ENCODE measurements at places on chromosomes 3 and 15.

- no peak for DNase-seq
Measured at GRCh38 chr3:167602041-167602440, 51.7 kb downstream of the WDR49 start.

GRCh38 chr15:35627696-35628095 is 81.7 kb upstream of the DPH6 start:
- DNase-seq = no peak

DNA sequence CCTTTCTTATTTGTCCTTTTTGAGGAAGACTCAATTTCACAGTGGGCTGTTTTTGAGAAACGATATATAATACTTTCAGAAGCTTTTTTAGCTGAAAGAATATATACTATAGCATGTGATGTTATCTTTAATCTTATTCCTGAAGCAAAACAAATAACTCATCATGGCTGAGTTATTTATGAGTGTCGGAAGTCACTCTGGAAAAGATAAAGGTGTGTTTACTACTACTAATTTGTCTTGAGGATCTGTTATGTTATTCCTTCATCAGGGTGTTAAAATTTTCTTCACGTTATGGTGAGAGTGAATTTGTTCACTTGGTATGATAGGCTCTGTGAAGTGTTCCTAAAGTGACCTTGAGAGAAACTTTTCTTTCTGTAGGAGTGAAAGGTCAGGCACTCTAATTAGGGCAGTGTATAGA is 4.7 kb downstream of the TCF12 start:
- DNase-seq = no peak

DNA sequence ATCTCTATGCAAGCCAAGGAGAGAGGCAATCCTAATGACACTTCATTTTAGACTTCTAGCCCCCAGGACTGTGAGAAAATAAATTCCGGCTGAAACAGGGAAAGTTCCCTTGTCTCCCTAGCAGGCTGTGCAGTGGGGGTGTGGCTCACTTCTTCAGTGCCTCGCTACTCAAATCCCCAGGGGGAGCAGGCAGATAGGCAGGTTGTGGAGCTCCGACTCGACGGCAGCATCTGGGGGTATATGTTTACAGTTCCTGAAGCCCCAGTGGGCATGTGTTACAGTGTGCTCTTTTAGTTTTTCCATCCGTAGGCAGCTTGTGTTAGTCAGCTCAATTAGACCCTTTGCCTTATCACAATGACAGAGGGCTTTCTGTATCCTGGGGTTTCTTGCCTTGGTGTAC is 836.5 kb downstream of the PDCD6IP start:
- DNase-seq = no peak

- DNase-seq = no peak
Measured at GRCh38 chr3:40745381-40746106, 220.8 kb downstream of the ZNF621 start.

- DNase-seq = no peak
Measured at GRCh38 chr3:32428092-32429068, 36.7 kb downstream of the CMTM7 start.

DNA sequence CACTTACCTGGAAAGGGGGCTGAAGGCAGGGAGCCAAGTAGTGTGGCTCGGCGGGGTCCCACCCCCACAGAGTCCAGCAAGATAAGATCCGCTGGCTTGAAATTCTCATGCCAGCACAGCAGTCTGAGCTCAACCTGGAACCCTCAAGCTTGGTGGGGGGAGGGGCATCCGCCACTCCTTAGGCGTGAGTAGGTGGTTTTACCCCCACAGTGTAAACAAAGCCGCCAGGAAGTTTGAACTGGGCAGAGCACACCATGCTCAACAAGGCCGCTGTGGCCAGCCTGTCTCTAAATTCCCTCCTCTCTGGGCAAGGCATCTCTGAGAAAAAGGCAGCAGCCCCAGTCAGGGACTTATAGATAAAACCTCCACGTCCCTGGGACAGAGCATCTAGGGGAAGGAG is 156.3 kb downstream of the KBTBD8 start:
- DNase-seq = no peak

- no peak for DNase-seq
Measured at GRCh38 chr15:63218100-63218808, 28.8 kb downstream of the RAB8B start.

DNA sequence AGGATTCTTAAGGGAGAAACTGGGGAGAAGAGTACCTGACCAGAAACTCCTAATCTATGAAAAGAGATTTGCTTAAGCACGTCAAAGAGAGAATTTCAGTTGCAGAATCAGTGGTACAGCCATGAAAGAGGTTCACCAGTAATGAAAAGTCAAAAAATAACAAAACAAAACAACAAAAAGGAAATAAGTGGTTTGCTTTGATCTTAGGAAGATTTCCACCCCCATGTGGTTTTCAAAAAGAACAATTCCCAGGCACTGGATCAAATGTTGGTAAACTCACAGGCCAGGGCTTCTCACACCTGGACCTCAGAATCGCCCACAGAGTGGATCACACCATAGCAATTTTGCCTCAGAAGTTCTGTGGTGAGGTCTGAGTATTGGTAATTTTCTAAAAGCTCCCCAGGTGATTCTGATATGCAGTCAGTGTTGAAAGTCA is 67.5 kb downstream of the TMEM39A start:
- no peak for DNase-seq

DNA sequence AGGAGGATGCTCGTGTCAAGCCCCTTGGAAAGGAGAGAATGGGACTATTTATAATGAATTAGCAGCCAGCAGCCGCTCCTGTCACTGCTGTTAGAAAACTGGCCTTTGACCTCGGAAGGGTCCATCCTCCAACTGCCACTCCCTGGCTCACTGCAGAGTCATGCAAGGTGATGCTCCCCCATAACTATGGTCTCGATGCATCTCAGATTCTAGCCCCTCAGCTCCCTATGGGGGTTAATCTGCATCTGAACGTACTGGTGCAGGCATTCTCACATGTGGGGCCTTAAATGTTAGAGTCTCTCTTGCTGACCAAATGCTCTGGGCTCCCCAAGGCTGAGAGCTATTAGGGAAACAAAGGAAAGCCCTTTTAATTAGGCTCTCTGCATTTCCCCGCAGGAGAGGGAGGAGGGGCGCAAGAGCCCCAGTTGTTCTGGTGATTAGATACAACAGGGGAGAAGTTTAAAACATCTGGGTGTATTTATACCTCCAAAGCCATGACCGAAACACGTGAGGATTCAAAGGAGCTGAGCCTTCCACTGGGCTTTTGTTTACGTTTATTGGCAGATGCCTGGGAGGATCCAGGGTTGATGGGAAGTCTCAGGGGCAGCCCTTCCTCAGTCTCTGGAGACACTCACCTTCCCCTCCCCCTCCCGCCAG is 182.5 kb downstream of the OPA1 start:
- DNase-seq = no peak

DNA sequence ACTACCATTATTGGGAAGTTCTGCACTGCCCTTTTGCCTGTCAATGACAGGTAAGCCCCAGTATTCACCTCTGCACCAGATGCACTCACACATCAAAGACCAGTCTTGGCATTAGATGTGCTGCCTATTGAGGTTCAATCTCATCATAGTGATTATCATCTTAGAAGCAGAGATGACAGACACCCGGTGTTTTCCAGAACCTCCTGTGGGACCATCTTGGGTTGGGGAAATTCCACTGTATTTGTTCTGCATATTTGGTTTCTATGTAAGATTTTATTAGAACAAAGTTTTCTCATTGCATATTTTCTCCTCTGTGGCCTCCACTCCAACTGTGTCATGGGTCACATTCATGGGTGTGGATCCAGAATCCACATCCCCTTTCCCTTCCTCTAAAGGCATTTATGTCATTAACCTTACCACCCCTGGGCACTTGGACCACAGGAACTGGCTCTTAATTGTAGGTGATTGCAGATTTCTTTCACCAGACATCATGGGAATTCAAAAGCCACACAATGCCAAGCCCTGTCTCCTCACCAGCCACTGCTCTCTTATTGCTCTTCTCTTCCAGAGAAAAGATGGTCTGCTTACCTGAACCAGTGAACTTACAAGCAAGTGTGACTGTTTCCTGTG is 31.2 kb downstream of the PLA1A start:
- no peak for DNase-seq

DNA sequence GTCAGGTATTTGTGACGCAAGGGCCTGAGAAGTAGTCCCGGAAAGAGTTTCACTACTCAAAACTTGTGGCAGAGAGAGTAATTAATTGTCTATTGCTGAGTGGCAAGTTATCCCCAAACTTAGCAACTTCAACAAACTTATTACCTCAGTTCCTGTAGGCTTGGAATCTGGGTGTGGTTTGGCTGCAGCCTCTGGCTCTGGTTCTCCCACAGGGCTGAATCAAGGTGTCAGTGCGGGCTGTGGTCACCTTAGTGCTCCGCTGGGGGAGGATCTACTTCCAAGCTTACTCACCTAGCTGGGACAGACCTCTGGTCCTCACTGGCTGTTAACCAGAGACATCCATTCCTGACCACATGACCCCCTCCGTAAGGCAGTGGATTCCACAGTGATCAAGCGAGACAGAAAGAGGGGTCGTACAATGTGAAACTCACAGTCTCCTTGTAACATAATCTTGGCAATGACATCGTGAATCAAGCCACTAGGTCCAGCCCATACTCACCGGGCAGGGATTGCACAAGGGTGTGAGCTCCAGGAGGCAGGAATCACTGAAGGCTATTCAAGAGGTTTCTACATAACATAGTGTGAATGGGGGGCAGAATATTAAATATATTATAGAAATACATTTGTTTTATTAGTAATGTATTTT is 138.3 kb downstream of the RYR3 start:
- no peak for DNase-seq

DNA sequence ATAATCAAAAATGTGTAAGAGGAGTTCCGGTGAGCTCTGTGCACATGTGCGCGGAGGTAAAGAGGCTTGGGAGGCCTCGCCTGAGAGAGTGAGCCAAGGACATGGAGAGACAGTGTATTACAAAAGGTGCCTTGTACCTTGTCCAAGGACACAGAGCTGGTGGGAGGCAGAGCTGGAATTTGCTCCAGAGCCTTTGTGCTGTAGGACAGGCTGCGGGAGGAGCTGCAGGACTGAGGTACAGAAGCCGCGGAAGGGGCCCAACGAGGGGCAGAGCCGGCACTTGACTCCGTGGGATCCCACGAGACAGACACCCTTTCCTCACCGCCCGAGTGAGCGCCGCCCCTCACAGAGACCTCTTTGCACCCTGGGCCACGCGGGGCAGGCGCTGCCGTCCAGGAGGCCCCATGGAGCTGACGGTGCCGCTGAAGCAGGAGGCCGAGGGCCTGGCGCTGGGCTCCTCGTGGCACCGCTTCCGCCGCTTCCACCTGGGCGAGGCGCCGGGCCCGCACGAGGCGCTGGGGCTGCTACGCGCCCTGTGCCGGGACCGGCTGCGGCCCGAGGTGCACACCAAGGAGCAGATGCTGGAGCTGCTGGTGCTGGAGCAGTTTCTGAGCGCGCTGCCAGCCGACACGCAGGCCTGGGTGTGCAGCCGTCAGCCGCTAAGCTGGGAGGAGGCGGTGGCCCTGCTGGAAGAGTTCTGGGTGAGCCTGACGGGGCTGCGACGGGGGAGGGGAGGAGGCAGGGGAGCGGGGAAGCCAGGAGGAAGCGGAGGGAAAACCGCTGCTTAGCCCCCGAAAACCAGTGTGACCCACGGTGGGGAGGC is 68.7 kb downstream of the SLTM start:
- DNase-seq = no peak

- DNase-seq = no peak
Measured at GRCh38 chr3:141623691-141624090, 114.4 kb upstream of the RNF7 start.

DNA sequence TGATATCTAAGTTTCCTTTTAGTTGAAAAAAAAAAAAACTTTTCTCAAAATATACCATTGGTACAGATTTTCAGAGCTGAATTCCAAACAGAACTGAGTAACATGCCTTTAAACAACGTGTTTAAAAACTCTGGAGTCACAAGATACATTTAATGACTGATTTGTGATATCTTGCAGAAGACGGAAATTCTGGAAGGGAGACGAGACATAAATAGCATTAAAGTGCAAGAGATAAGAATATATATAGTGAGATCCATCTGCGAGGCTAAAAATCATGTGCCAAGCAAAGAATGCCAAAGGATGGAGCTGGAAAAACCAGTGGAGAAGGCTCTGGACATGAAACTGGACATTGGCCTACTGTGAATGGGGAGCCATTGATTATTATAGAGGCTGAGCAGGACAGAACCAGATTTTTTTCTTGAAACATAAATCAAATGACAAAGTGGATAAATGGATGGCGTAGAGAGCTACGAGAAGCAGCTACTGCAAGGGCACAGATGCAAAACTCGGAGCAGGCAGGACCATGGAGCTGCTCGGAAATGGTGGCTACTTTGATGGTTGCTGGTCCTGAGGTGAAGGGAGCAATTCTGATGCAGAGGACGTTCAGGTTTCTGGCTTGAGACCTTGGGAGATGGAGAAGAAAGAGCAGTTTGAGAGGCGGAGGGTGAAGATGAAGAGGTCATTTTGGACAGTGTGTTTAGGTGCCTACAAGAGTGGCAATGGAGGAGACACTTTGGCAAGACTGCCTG is 88.8 kb downstream of the CPN2 start:
- DNase-seq = no peak

- no peak for DNase-seq
Measured at GRCh38 chr15:49927189-49927861, 191.7 kb downstream of the ATP8B4 start.

DNA sequence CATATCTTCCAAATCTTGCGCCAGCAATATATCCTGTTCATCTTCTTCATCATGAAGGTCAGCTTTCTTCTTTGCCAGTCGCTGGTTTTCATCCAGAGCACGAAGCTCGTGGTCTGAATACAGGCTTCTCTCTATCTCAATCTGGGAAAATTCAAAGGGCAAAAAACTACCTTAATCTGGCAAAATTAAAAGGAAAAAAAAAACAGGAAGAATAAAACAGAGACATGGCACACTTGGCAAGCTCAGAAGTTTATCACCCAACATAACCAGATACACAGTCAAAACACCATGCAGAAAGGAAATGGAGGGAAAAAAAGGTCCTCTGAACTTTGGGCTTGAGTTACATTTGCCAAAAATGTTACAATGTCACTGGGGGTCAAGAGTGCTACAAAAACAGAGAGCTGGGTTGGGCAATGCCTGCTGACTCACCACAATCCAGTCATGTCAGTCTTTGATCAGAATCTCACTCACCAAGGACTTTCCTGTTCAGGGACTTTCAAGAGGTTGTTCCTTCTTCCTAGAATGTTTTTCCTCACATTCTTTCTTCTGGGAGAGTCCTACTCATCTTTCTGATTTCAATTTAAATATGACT is 1.5 kb downstream of the MRPL46 start:
- DNase-seq = no peak

DNA sequence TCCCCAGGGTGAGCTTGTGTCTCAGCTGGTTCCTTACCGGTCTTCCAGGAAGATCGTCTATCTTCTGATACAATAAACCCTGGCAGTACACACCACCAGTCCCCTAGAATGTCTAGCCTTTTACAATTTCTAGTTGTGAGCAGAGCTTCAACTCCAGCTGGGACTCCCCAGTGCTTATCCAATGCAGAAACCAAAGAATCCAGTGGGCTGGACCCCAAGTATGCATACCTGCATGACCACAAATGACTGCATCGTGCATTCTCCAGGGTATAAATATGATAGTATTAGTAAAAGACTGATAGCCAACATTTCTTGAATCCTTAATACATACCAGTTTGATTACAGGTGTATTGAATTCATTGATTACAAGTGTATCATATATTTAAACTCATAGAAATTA is 176.0 kb downstream of the SATB1 start:
- DNase-seq = no peak

GRCh38 chr3:194996746-194997145 is 274.2 kb downstream of the XXYLT1 start:
- DNase-seq = peak; percentile 29

All from activated CD8-positive, alpha-beta memory T cell treated with anti-CD3 and anti-CD28 coated beads, Interleukin-2, amount 50 U/mL, for 48 hours (primary cell).